AG09319 (cell line): ENCODE measurements at places on chromosomes 4 and X.

DNA sequence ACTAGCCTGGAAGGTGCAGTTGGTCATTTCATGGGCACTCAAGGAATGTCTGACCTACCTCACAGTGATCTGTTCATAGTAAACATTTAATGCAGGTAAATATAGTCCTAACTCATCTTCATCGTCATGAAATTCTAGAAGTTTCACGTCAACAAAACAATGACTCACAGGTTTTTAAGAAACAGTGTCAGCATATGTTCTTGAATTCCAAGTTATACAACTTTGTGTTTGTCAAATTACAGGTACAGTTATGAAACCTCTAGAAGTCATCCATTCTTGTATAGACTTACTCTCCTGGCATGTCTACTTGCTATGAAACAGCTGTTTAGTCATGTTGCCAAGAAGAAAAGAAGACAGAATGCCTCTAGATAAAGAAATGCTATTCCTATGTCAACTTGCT lies 46.6 kb downstream of the AFM start:
- DNase-seq = no peak

- no peak for DNase-seq
Measured at GRCh38 chr4:41670530-41670929, 78.0 kb downstream of the PHOX2B start.

DNA sequence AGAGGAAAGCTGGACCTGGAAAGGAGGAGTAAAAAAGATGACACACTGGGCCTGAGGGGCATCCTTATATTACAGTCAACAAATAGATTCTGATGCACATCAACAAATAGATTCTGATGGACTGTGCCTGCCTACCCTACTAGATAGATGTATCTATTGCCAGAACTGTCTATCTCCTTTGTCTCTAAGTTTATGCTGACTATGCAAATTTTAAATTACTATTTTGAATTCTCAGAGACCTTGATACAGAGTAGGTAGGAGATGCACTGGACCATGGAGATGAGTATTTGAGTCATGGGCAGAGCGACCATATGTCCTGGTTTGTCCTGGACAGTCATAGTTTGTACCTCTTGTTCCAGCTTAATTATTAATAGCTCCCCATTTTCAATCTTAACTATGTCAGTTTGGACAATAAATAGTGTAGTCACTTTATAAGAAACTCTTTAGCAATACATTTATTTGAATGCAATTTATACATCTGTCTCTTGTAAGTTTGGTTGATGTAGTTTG lies 247.9 kb upstream of the PPP1R2C start:
- DNase-seq = no peak

DNA sequence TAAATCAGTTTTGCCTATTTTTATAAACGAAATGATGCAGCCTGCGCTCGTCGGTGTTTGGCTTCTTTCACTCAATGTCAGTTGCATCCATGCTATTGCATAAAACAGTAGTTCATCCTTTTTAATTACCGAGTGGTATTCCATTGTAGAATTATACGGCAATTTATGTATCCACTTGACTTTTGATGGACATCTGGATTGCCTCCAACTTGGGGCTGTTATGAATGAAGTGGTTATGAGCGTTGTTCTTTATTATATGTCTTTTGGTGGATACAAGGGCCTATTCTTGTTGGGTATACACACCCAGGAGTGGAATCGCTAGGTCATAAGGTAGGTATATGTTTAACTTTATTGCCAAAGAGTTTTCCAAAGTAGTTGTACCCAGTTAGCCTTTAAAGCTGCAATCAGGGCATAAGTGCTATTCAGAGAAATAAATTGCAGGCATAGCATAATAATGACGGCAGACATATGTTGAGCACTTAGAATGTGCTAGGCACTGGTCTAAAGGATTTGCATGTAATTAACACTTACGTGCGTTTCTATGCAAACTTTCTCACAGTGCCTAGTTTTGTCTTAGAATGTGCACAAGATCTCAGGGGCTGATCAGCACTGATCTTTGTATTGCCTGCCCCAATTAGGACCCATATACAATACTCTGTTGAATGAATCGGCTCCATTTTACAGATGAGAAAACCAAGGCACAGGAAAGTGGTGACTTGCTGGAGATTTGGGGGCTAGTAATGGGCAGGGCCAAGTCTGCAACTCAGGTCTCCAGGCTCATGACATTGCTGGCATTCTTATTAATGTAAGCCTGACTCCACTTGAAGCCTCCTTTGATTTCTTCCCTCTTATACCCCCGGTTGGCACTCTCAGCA lies 407.0 kb downstream of the BCOR start:
- DNase-seq = no peak

DNA sequence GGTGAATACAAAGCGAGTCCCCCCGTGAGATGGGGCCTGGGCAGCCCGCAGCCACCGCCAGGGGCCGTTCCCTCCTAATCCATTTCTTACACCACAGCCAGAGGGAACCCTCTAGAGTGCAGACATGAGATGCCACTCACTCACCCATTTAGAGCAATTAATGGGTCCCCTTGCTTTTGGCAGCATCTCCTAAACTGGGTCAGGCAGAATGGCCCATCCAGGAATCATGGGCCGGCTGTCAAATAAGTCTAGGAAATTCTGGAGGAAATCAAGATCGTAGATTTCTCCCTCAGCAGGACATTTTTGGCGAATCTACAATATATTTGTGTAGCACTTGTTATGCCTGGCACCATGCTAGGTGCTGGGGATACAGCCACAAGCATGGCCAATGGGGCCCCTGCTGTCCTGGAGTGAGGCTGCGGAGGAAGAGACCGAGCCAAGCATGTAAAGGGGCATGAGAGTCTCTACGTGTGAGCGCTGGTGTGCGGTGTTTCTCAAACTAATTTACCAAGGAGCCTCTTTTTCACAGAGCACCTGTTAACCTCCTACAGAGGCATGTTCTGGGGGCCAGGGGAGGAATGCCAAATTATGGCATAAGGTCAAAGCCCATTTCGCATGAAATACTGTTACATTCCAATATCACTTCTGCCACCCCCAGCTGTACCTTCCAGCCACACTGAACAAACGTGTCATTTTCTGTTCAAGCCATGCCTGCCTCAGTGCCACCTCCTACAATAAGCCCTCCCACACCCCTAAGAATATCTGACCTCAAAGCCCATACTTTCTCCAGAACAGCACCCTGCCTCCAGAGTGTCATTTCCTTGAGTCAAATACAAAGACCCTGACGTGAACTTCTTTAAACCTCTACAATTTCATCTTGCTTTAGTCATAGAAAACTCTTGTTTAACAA lies 28.1 kb upstream of the JAKMIP1 start:
- no peak for DNase-seq

- peak; percentile 22 for DNase-seq
Measured at GRCh38 chr4:114087596-114088230, 108.3 kb upstream of the ARSJ start.

DNA sequence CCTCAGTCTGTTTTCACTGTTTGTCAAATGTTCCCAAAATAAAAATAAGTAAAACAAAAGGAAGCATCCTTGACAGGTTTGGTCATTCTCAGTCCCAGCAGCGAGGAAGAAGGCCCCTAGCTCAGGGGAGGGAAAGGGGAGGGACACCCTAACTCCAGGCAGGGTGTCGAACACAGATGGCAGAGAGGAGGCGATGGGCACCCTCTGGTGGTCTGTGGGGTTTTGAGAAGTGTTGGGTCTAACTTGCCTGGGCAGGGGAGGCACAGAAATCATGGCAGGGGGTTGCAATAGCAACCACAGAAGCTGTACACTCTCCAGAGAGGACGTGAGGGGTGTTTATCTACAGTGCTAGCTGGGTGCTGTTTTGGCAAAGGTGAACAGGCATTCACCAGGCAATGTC lies 229.8 kb upstream of the SFRP2 start:
- DNase-seq = no peak

DNA sequence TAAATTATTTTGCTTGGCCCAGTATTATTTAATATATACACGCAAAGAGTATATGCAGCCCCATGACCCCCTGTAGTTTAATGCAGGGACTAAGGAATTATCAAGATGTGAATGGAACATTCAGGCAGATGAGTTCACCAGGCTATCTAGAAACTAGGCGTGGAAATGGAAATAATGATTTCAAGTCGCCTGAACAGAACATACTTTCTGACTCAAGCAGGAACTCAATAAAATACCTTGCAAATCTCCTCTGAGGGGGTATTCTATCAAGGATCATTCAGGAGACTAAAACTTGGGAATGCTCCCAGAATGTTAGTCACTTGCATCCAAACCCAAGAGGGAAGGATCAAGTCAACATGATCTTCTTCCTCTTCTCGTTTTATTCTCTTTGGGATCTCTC lies 59.6 kb upstream of the RASSF6 start:
- DNase-seq = no peak

- no peak for DNase-seq
Measured at GRCh38 chr4:124491361-124492145, 221.0 kb downstream of the ANKRD50 start.

GRCh38 chr4:43843501-43843900 lies 605.1 kb downstream of the KCTD8 start:
- DNase-seq = no peak

DNA sequence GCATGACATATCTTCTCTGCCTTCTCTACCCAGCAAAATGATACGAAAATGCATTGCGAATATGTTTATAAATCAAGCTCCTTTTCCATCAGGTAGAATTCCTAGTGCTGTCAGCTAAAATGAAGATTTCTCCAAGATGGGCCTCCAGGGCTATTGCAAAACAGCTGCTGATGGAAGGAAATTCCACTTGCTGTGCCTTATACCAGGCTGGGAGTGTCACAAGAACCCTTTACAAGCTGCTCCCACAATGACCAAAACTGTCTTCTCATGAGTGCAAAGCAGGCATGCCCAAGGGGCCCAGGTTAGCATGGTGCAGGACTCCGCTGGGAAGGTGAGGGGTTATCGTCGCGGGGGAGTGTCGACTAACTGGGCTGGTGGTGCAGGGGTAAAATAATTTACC lies 8.7 kb downstream of the HNRNPH2 start:
- DNase-seq = no peak

DNA sequence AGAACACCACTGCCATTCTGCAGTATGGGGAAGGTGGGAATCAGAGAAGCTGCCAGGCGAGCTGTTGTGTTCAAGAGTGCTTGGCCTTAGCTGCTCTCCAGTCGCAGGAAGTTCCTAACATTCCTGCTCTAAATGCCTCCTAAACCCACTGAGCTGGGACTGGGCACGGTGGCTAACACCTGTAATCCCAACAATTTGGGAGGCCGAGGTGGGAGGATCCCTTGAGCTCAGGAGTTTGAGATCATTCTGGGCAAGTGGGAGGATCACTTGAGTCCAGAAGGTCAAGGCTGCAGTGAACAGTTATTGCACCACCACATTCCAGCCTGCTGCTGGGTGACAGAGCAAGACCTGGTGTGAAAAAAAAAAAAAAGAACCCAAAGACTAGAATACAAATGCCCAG lies 690.3 kb upstream of the FAM241A start:
- DNase-seq = no peak

DNA sequence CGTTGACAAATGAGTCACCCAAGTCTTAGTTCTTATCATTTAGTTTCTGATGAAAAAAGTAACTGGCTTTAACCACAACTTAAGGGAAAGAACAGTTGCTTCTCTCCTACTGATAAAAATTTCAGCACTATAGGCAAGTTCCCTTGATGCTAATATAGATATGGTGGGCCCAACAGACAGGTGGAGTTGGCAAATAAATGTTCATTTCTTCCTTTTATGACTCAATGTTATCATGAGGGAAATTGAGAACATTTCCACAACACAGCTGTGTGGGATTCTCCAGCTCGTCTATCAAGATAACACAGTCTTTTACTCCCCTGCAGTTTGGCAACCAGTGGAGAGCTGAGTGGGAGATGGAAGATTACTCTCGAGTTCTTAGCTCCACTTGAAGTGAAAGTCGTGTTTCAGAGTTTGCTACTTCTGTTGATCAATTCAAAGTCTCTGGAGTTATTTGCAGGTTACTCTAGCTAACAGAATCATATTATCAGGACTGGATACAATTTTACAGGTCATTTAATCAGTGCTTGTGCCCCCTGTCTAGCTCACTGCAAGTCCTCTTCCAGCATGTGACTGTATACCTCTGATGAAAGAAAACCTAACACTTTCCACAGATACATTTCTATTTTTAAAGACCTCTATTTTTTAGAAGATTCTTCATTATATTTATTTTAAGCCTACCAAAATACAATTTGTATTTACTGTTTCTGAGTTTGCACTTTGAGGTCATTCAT lies 270.6 kb upstream of the GK2 start:
- DNase-seq = no peak

GRCh38 chr4:54254915-54255246 lies 25.8 kb downstream of the PDGFRA start:
- no peak for DNase-seq

DNA sequence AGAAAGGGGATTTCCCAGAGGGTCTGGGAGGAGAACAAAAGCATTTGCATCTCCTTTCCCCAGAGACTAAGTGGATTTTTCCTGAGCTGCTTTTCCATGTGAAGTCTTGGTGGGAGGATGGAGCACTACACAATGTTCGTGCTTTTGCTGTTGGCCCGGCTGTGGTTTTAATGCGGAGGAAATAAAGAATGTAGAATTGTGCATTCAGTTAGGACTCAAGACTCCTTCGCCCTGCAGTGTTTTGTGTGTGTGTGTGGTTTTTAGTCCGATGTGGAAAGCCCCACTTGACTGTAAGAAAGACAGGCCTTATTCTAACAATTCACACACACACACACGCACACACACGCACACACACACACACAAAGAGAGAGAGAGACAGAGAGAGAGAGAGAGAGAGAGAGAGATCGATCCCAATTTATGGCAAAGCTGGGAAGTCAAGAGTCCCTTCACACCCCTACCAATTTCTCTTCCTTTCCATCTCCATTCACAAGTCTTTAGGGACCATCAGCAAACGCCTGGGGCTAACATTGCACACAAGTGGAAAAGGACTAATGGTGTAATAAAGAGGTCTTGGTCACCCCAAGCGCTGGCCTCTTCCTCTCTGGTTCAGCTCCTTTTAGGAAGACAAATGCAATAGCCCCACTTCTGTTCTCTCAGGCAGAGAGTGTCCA lies 44.2 kb downstream of the CLDN34 start:
- no peak for DNase-seq

DNA sequence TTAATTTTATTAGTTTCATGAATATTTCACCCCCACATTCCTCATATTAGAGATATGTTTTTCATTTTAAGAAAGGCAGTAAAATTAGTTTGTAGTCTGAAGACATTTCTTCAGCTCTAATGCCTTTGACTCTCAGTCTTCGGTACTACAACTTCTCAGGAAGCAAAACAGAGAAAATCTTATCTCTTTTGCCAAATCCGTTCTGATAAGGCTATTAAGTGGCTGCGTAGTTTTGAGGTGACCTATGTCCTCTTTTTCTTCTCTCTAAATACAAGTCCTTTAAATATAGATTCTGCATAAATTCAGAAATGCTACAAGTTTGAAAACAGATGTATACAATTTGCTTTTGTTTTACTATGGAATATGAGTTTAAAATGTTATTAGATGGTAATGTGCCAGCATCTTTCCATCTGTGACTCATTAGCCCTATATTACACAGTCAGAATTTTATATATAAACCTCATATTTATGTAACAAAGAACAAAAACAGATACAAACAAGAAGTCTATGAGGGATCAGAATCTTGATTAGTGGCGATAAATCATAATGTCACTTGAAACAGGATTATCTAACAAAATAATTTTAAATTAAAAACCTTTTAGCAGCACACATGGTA lies 181.2 kb upstream of the ETNPPL start:
- no peak for DNase-seq
